ENCODE measurements at places on chromosomes 1 and 21.
A peak's percentile ranks its signal among the peaks of the same experiment; 100 is the strongest.

DNA sequence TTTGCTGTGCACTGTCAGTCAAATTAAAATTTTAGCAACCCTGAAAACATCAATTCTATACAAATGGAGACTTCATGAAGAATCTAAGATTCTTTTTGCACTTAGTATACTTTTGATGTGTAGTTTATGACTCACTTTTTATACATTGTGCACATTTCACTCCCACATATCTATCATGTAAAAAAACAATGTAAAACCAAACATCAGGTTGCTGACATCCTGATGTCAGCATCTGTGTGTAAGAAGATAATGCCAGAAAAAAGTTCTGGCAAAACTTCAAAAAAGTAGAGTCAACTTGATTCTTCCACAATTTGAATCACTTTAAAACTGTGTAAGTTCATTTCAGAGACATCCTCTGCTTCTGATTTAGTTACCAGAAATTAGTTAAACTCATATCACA, 115.7 kb downstream of the CENPF start:
- DNase-seq = no peak

DNA sequence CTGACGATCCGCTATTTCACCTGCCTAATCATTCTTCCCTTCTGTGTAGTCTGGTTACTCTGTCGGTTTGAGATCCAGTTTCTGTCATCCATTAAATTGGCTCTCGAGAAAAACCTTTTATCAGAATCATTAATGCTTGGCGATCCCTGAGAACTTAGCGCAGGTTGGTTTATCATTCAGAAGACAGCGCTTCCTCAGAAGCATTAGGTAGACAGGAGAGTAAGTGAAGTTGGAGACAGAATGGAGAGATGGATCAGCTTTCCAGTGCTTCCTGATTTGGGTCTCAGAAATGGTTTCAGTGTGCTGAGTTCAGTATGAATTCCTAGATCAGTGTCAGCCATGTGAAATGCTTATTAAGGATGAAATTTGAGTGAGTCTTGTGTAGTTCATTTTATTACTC, 1.3 kb downstream of the USP1 start:
- DNase-seq = no peak

GRCh38 chr1:213982672-213983492, 4.9 kb upstream of the PROX1 start:
- peak; percentile 14 for DNase-seq

DNA sequence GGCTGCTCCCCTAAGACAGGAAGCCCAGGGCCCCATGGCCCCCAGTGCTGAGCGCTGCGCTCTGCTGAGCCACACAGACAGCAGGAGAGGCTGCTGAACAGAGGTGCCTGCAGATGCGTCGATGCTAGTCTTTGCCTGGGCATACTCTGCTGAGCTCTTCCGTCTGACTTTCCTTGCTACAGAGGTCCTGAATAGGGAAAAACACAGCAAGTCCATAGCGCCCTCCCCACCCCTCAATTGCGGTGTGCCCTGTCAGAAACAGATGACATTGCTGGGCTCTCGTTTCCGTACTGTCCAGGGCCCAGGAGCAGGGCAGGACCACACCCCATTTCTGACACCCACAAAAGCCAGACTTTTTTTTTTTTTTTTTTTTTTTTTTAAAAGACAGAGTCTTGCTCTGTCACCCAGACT, 252.5 kb downstream of the SDCCAG8 start:
- DNase-seq = no peak

GRCh38 chr1:180606155-180606554, 25.7 kb upstream of the XPR1 start:
- DNase-seq = no peak
